Osteocyte (in vitro differentiated cells): ENCODE measurements at places on chromosomes 4 and X. TPM values are rescaled to one million over a fixed set of nuclear protein-coding genes. Genes with fewer than 3 reads are reported as not detected.

The SCML1 gene
- 7.0 and 8.2 TPM in 2 replicates for total RNA-seq

The SSX3 gene
- total RNA-seq: not detected in 2 replicates

The PPID gene
- 19.0 and 20.5 TPM in 2 replicates for total RNA-seq

The PRSS12 gene
- total RNA-seq: 15.3 and 19.2 TPM in 2 replicates

The PLXNB3 gene
- total RNA-seq: 8.7 and 9.1 TPM in 2 replicates
